ENCODE measurements at places on chromosomes 3 and 15. TPM values are rescaled to one million over a fixed set of nuclear protein-coding genes. Genes with fewer than 3 reads are reported as not detected.
A peak's percentile ranks its signal among the peaks of the same experiment; 100 is the strongest.

DNA sequence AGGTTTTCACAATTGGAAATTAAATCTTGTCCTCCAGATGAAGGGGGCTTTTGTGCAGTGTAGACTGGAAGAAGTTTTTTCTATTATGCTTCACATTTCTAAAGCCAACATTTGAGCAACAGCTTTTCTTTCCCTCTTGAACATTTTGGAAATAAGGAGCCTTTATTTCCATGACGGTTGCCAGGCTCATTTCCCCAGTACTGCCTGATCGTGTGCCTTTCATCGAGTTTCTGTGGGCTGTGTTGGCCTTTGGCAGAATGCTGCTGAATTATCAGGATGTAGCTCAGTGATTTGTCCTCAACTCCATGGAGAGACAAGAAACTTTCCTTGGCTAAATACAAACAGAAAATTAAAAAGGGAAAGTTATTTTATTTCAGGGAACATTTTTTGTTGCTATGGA is 314.8 kb upstream of the LRRC3B start:
- H3K36me3 ChIP-seq: no peaks in the 10 kb centered on the region
- H3K4me3 ChIP-seq: no peak overlapping the region
- no peaks in the 10 kb centered on the region for H3K27me3 ChIP-seq
- H3K4me1 ChIP-seq: no peaks in the 10 kb centered on the region
- no peak overlapping the region for H3K27ac ChIP-seq
- no peak for DNase-seq

GRCh38 chr3:11362600-11362999 is 90.4 kb downstream of the ATG7 start:
- no peak overlapping the region for H3K27ac ChIP-seq
- no peak overlapping the region for H3K4me3 ChIP-seq
- H3K27me3 ChIP-seq: no peaks in the 10 kb centered on the region
- H3K4me1 ChIP-seq: no peaks in the 10 kb centered on the region

GRCh38 chr3:10744098-10744465 is 71.9 kb upstream of the SLC6A11 start:
- DNase-seq: no peak
- no peaks in the 10 kb centered on the region for H3K36me3 ChIP-seq
- no peaks in the 10 kb centered on the region for H3K27me3 ChIP-seq

Gene FOXB1
- total RNA-seq: not detected

GRCh38 chr3:159322322-159322939 is 520.6 kb downstream of the MFSD1 start:
- no peaks in the 10 kb centered on the region for H3K27me3 ChIP-seq
- no peaks in the 10 kb centered on the region for H3K4me1 ChIP-seq
- no peak for DNase-seq

DNA sequence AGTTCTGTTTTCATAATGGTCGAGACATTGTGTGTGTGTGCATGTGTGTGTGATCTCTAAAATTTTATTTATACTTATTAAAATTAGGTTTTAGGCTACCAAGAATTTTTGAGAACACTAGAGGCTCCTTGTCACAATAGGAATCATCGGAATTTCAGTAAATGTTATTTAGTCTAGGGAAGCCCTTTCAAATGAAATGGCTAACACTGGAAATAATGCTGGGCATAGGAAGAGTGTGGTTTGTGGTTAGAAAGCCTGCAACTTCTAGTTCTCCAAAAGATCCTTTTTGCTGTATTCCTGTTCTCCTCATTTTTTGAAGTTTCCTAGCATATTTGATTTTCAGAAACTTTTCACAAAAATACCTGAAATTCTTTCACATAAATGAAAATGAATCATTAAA is 92.5 kb upstream of the MBNL1 start:
- no peak overlapping the region for H3K4me3 ChIP-seq
- H3K4me1 ChIP-seq: peaks cover 9% of the 10 kb centered on the region
- DNase-seq: no peak
- H3K27me3 ChIP-seq: no peaks in the 10 kb centered on the region
- no peak overlapping the region for H3K27ac ChIP-seq
- no peaks in the 10 kb centered on the region for H3K36me3 ChIP-seq

GRCh38 chr15:25240461-25241021 is 198.3 kb downstream of the UBE3A start:
- no peak for DNase-seq
- H3K36me3 ChIP-seq: no peaks in the 10 kb centered on the region
- H3K27ac ChIP-seq: no peak overlapping the region
- H3K4me3 ChIP-seq: no peak overlapping the region
- H3K27me3 ChIP-seq: no peaks in the 10 kb centered on the region
- no peaks in the 10 kb centered on the region for H3K4me1 ChIP-seq

DNA sequence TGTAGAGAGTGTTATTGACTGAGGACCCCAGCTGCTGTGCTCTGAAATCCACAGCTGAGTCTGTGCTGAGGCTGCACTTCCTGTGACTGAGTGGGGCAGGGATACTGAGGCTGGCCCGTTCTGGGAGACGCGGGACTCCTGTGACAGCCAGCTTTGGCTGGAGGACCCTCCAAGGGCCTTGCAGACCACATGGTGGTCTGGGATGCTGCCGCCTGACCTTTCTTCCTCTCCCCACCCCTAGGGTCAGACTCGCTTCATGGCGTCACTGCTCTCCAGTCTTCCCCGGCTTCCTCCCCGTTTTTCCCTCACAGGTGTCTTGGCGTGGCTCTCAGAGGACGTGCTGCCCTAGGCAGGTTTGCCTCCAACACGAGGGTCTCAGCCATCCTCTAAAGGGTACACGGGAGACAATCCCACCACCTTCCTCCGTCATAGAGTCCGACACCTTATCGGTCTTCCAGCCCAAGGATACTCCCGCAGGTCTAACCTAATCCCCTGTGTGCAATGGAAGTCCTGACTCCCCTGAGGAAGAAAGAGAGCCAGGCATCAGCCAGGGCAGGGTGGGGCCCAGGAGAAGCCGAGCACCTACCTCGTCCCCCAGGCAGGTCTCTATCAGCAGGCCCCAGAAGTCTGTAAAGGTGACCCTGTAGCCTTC is 19.9 kb upstream of the EHD4 start:
- H3K27ac ChIP-seq: no peak overlapping the region
- DNase-seq: no peak
- H3K36me3 ChIP-seq: no peaks in the 10 kb centered on the region
- no peaks in the 10 kb centered on the region for H3K27me3 ChIP-seq

GRCh38 chr3:123774474-123774873 is 109.7 kb downstream of the MYLK start:
- no peaks in the 10 kb centered on the region for H3K27me3 ChIP-seq
- H3K27ac ChIP-seq: no peak overlapping the region
- DNase-seq: no peak
- no peaks in the 10 kb centered on the region for H3K36me3 ChIP-seq
- H3K4me3 ChIP-seq: no peak overlapping the region

GRCh38 chr3:190807719-190808375 is 54.6 kb downstream of the GMNC start:
- DNase-seq: no peak
- no peaks in the 10 kb centered on the region for H3K4me1 ChIP-seq
- H3K27ac ChIP-seq: no peak overlapping the region

GRCh38 chr3:16419640-16420241 is 93.8 kb downstream of the RFTN1 start:
- H3K36me3 ChIP-seq: no peaks in the 10 kb centered on the region
- H3K27me3 ChIP-seq: no peaks in the 10 kb centered on the region
- H3K4me3 ChIP-seq: no peak overlapping the region
- H3K27ac ChIP-seq: no peak overlapping the region
- no peaks in the 10 kb centered on the region for H3K4me1 ChIP-seq

DNA sequence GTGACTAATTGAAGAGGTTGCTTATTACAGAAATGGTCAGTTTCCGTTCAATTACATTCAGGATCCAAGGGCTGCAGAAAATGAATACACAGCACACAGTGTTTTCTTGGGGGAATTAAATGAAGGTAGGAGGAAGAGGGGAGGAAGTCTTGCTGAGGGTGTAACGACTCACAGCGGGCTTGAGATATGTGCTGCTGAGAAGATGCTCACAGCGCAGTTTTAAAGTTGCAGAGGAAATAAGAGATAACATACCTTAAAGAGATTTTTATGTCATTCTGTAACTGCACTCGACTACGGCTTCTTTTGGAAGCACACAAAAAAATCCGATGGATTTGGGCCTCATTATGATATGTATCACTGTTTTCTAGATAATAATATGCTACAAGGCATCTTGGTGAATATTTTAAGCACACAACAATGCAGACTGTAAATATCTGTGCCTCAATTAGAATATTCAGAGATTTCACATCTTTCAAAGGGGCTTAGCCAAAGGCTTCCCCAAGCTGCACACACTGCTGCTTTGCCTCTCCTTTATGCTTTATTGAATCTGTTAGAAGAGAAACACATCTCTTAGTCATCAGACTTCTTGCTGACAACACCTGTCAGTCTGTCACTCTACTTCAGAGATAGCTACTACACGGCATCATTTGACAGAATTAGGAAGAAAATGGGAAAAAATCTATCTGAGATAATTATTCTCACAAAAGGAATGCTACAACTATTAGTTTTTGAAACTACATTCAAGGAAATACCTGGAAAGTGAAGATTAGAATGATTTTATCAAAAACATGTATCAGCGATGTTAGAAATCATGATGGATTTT is 773.2 kb downstream of the OTOL1 start:
- H3K36me3 ChIP-seq: no peaks in the 10 kb centered on the region
- no peaks in the 10 kb centered on the region for H3K27me3 ChIP-seq
- H3K27ac ChIP-seq: no peak overlapping the region

Gene ZSCAN2
- 4.8 TPM for total RNA-seq

DNA sequence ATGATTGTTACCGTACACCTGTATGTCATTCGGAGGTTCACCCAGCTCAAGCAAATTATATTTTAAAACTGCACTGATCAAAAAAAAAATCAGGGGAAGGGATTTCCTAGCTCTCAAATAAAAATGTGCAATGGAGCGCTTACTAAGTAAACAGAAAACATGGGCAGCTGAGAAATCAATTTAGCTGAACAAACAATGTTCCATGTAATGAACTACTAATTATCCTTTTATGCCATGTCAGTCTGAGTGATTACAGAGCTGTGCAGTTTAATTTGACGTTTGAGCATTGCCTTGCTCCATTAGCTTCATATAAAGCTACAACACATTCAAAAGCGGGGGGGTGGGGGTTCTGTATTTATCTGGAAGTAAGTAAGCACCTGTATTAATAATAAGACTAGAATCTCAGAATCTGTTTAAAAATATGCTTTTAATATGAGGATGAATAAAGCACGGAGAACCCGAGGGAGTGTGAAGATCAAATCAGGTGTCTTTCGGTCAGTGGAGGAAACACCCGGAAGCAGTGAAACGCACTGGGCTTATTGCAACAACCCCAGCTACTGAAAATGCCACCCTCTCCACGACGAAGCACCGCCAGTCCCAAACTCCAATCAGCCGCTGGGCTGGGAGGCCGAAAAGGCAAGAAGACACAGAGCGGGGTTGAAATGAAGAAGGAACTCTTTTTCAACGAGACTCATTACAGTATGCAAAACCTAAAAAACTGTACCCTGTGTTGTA is 196.5 kb upstream of the ATP11B start:
- H3K4me1 ChIP-seq: no peaks in the 10 kb centered on the region
- no peaks in the 10 kb centered on the region for H3K27me3 ChIP-seq
- H3K27ac ChIP-seq: no peak overlapping the region
- no peak overlapping the region for H3K4me3 ChIP-seq
- DNase-seq: no peak

Gene HTR3E
- not detected for total RNA-seq

DNA sequence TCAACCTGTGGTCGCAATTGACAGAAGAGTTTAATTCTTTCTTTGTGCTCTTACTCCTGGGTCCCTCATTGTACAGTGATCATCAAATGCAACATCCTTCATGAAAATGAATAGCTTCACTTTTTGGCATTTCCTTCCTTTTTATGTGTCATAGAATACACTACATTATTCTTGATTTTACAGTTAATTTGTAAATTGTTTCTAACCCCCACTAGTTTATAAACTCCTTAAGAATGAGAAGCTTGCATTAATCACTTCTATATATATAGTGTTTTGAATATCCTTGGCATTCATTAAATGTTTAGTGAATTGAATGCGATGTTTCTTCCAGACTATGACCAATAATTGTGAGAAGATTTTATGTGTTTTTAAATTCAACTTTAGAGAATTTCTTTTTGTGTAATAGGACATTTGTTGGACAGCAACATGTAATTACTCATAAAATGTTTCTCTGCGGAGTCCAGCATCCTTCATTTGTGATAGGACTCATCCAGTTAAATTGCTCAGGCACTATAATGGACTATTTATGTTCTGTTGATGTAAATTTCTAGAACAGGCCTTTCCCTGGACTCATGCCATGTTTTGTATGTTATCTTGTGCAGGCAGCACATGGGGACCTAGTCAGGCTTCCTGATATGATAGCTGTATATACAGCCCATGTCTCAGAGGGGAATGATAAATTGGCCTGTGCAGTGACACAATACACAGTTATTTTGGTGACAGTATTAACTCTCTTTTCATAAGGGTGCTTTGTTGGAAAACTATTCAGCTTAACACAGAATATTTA is 51.3 kb downstream of the MBNL1 start:
- no peak overlapping the region for H3K4me3 ChIP-seq
- peak overlapping the region; percentile 20 for H3K27ac ChIP-seq
- no peak for DNase-seq
- H3K36me3 ChIP-seq: no peaks in the 10 kb centered on the region
- peaks cover 55% of the 10 kb centered on the region for H3K4me1 ChIP-seq

GRCh38 chr15:65827065-65827464 is 35.0 kb upstream of the DENND4A start:
- peak overlapping the region; percentile 25 for H3K4me3 ChIP-seq
- H3K4me1 ChIP-seq: peaks cover 31% of the 10 kb centered on the region
- no peaks in the 10 kb centered on the region for H3K27me3 ChIP-seq
- H3K36me3 ChIP-seq: no peaks in the 10 kb centered on the region
- peak overlapping the region; percentile 78 for H3K27ac ChIP-seq

- no peaks in the 10 kb centered on the region for H3K4me1 ChIP-seq
- H3K36me3 ChIP-seq: no peaks in the 10 kb centered on the region
- no peaks in the 10 kb centered on the region for H3K27me3 ChIP-seq
- DNase-seq: no peak
Observed at GRCh38 chr3:117708601-117709000, 999.0 kb downstream of the TUSC7 start.

DNA sequence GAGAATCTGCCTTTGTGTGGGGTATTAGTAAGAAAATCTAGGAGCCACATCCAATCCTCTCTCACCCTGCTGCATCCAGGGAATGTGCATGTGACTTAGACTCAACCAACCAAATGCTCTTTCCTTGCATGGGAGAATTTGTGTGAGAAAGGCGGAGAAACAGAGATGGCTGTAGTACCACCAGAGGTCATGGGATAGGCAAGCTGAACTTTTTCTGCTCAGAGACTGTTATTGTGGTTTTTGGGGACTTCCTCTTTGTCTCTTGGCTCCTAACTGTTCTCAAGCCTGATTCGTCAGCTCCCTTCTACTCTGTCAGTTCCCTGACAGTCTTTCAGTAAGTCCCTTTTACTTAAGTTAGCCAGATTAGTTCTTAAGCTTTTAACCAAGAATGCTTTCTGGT is 2.6 kb upstream of the ZSCAN2 start:
- H3K4me3 ChIP-seq: peak overlapping the region; percentile 24
- H3K36me3 ChIP-seq: no peaks in the 10 kb centered on the region
- DNase-seq: no peak
- H3K27ac ChIP-seq: peak overlapping the region; percentile 72
- H3K27me3 ChIP-seq: no peaks in the 10 kb centered on the region
- peaks cover 24% of the 10 kb centered on the region for H3K4me1 ChIP-seq

All from naive thymus-derived CD4-positive, alpha-beta T cell (primary cell).